ENCODE measurements at places on chromosomes 2 and 18. TPM values are rescaled to one million over a fixed set of nuclear protein-coding genes. Genes with fewer than 3 reads are reported as not detected.
A peak's percentile ranks its signal among the peaks of the same experiment; 100 is the strongest.

DNA sequence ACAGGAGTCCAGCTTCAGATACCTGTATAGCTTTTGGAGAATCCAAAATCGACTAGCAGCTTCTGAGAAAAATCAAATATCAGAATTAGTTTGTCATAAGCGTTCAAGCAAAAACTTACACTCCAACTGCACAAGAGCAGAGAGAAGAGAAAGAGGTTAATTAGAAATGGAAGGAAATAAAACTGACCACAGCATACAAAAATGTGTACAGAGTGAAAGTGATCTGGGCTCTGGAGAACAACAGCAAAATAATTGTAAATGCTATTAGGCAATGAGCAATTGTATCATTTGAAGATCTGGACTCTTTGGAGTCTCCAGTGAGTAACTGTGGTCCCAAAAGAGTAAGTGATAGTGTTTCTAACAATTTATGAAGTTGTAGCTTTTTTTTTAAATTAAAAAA is 867.3 kb downstream of the TRIB2 start:
- DNase-seq: no peak

DNA sequence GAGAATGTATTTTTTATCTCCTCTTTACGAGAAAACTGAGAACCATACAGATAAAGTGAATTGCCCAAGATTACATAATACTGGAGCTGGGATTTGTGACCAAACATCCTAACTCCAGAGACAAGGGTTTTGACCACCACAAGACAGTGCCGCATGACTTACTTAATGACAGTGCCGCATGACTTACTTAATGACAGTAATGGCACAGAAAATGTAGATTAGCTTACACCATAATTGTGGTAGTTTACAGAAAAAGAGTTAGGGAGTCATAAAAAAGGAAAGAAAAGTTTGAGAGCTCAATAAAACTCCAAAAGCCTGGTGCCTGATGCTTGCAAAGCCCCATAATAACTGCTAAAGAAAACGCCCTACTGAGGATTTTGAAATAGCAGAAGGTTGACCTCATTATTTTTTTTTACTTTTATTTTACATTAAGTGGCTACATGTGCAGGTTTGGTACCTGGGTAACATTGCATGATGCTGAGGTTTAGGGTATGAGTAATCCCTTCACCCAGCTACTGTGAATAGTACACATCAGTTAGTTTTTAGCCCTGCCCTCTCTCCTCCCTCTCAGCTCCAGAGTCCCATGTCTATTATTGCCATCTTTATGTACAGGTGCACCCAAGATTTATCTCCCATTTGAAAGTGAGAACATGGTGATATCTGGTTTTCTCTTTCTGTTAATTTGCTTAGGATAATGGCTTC is 310.0 kb upstream of the UBE2E3 start:
- no peak for DNase-seq

DNA sequence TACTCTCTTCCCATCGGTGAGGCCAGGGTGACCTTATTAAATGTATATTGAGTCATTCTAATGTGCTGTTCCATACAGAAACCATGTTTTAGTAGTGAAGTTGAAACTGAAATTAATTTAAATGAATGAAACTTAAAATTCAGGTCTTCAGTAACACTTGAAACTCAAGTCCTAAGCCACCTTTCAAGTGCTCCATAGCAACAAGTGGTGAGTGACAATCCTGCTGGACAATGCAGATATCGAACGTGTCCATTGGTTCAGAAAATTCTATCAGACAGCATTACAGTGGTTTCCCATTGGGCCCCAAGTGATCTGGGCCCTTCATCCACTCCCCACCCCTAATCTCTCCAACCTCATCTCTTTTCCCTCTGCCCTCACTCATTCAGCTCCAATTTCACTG is 48.7 kb downstream of the HNMT start:
- no peak for DNase-seq

GRCh38 chr2:25337276-25337675 is 4.4 kb downstream of the DNMT3A start:
- DNase-seq: no peak

DNA sequence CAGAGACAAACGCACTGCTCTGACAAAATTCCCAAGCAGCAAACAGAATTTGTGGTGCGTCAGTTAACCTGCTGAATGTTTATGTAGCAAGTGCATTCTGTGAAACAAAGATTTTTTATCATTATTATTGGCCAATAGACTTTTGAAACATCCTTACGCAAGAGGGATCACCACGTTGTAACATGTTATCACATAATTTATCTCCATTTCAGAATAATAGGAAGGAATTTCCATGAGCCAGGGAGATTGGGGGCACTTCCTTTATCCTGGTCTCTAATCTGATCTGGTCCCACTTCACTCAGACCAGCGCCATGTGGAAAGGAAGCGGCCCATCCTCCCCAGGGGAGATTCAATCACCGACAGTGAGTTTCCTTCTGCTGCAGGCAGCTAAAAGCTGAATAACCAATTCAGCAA is 166.1 kb downstream of the PID1 start:
- DNase-seq: no peak

DNA sequence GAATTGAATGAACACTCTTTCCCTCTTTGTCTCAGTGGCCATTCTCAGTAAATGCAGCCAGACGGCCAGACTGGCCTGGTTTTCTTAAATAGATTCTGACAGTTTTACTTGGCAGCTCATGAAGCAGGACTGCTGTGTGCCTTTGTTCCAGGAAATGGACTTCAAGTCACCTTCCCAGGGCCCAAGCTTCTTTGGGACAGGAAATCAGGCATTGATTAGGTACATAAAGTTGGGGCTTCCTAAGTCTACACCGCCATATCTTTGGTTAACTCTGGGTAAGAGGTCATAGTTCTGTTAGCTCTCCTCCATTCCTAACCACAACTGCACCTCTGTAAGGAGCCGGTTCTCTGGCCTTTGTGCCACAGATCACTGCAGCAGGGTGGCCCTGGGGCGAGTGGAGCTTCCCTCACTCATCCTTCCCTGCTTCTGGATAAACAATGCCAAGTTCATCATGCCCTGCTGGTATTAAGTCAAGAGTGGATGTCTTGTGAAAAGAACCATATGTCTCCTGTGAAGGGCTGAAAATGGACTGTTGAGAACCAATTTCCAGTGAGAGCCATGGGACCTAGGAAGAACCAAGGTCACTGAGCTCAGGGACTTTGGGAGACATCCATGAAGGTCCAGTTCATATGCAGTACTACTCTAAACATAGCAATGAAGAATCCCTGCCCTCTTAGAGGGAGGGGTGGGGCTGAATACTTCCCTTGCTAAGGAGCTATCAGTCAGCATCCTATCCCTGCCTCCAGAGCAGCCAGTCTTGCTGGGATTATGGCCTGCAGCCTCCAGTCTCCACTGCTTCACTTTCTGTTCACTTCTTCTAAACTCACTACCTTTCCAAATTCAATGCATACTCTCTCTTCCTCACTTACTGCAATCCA is 122.6 kb upstream of the XPO1 start:
- no peak for DNase-seq

- no peak for DNase-seq
Observed at GRCh38 chr2:44770221-44771195, 171.0 kb upstream of the SIX3 start.

DNA sequence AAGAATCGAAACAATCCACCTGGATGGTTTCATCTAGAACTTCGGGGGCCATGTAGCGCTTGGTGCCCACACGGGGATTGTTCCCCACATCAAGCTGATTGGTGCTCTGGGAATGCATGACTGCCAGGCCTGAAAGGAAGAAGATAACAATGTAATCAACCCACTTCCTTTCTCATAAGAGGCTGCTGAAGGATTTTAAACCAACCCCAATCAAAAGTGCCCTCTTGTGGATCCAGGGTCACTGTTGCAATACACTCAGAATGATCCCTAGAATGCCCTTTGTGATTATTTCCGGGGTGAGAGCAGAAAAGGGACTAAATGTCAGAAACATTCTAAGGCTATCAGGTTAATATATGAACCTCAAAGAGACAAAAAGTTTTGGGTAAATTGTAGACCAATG is 115.2 kb downstream of the ACVR1 start:
- DNase-seq: no peak

- DNase-seq: no peak
Observed at GRCh38 chr2:3643371-3644245, 14.4 kb upstream of the ALLC start.

GRCh38 chr2:112644933-112645309 is 818 bp upstream of the SLC20A1 start:
- DNase-seq: no peak

DNA sequence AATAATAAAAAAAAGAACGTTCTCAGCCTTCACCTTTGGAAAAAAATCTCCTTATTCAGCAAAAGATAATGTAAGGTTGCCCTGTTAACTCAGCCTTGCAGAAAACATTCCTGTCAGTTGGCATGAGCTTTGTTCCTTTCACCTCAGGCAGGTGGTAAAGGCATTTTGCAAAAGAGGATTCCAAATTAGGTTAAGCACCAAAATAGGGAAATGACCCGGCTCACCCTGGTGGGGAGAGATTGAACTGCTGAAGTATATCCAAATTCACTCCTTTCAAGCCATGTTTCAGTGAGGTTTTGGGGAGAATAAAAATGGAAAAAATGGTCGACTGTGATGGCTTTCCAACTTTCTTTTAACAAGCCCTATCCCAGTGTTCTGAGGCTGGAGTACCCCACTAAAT is 1988.8 kb upstream of the PIK3C3 start:
- DNase-seq: no peak

- DNase-seq: no peak
Observed at GRCh38 chr2:234269769-234270204, 219.3 kb downstream of the SPP2 start.

DNA sequence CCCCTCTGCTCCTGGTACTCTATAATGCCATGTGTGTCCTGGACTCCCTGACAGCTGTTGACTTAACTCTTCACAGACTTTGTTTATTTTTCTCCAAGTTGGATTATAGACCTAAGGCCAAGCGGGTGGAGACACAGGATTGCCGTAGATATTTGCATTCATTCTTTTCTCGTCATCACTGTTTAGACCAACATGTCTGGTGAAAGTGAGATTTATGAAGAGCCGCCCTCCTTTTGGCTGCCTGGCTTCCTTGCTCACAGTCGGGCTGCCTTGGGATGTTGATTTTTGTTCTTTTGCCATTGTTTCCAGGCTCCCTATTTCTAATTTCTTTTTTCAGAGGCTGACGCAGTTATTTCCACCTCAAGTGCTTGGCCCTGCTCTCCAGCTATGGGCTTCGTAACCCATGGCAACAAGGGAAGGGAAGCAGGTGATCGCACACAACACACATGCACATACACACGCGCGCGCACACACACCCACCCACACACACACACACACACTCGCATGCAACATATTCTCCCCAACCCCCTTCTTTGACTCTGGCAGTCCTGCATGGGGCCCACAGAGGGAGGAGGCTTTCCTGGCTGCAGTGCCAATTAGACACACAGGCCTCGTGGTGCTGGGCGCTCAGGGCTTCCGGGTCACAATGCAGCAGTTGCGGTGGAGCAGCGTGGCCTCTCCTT is 296.5 kb downstream of the MTX2 start:
- DNase-seq: no peak

DNA sequence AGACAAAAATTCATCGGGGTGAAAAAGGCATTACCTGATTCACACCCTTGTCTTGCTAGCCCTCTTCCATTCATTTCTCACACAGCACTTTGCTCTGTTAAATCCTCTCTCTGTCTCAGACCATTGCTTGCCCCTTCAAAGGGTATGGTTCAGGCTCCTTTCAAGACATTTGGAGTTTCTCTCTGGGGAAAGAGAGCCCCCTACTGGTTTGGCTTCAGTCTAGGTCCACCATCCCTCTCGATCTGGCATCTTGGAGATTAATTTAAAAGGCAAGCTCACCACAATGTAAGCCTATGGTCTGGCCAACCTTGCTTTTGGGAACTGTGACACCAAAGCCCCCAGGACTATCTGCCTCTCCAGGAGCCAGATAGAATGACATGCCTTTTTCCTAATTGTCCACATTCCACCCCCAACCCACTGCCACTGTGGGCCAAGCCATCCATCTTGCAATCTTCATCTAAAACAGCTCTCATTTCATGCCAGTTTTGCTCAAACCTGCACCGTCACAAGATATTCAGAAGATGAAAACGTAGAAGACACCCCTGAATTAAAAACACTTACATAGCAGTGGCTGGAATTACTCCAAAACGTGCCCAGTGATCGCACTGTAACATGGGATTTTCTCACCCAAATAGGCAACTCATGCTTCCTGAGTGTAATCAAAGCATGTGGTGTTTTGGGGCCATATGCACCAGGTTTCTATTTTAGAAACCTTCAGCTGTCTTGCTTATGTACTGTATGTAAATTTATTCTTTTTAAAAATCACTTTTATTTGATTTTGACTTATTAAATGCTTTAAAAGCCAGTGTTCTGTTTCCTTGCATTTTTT is 93.9 kb downstream of the FARSB start:
- DNase-seq: peak; percentile 60

- peak; percentile 34 for DNase-seq
Observed at GRCh38 chr2:203814661-203815540, 52.7 kb upstream of the CTLA4 start.

- no peak for DNase-seq
Observed at GRCh38 chr18:41842886-41843285, 112.1 kb upstream of the PIK3C3 start.

DNA sequence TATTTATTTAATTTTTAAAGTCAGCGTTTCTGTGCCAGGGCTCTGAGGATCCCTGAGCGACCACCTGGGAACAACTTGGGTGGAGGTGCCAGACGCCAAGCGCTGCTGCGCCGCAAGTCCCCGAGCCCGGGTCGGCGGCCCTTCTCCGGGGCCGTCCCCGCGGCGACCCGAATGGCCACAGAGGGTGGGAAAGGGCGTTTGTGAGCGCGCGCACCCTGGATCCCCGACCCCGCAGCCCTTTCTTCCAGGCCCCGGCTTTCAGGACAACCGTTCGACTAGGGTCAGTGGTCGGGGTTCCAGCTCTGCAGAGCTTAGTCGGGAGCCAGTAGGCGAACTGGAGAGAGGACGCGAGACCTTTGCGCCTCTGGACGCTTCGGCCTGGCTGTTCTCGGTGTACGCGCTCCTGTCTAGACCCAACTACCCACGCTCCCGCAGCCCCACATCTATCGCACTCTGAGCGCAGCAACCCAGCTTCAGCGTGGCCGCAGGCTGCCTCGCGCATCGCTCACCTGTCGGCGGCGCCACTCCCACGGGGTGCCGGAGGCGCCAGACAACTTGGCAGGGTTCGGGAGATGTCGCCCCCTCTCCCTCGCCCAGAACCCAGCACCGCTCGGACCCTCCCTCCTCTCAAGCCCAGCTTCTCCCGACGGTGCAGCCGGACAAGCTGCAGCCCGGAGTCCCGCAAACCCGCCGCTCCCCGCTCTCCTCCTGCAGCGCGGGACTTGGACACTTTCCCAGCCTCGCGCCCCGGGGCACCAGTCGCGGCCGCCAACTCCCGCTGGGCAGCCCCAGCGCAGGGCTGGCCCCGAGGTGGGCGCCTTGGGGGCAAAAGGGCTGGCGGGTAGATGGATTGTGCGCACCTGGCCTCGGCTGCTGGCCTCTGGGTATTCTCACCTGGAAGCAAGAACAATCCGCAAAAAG is 758 bp downstream of the LYPD1 start:
- peak; percentile 60 for DNase-seq

- no peak for DNase-seq
Observed at GRCh38 chr2:55547001-55547400, 27.5 kb downstream of the CFAP36 start.

The WNT6 gene
- total RNA-seq: 4.4 TPM

The TXNL1 gene
- total RNA-seq: 85.5 TPM

The CIB4 gene
- total RNA-seq: not detected

The INHBB gene
- total RNA-seq: 52.0 TPM

The LOXL3 gene
- total RNA-seq: 0.81 TPM

The DPP4 gene
- 22.0 TPM for total RNA-seq

The ANKRD30BL gene
- not detected for total RNA-seq

The VWA3B gene
- not detected for total RNA-seq

The LIMS4 gene
- not detected for total RNA-seq

Measured in Caki2 (cell line).